ENCODE measurements at places on chromosomes 3 and 15.

DNA sequence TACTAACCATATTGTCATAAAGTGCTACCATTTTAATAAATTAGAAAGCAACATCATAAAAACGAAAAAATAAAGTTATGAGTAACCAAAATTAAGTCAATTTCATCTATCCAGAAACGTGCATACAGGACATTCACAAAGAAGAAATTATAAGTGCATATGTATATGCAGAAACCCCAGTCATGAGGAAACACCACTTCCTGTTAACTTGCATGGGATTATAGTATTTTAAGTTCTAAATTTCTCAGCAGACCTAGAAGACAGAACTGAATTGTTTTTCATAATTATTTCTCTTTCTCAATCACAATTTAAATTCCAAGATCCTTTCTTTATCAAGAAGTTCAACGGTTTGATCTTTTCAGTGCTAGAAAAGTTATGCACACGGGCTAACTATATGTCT, 1.4 kb upstream of the KBTBD8 start:
- DNase-seq: no peak

GRCh38 chr3:119774444-119774843, 7.5 kb upstream of the NR1I2 start:
- no peak for DNase-seq

GRCh38 chr15:85759376-85759775, 35.3 kb downstream of the KLHL25 start:
- DNase-seq: no peak

DNA sequence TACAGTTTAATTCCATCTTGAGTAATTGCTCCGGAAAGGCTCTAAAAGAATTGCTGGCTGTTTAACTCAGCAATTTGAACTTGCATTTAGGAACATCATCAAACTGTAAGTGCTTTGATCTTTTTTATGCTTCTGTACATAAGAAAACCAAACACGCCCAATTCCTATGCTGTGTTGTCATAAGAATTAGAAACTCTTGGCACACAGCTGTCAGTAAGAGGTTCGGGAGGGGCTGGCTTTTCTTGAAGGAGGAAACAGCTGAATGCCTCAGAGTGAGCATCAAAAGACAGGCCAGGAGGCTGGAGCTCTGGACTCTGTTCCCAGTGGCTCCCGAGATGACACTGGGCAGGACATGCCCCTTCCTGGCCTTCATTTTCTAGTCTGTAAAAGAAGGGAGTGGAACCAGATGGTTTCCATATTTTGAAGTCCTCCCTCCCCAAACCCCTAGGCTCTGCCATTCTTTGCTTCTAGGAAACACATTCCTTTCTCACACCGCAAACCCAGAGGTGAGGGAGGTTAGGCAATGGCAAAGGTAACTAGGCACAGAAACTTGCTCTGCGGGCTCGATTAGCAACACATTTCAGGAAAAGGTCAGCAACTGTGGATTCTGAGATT, 73.7 kb upstream of the DLG1 start:
- DNase-seq: peak; percentile 94

- DNase-seq: no peak
Measured at GRCh38 chr3:153970047-153970446, 151.1 kb upstream of the ARHGEF26 start.

GRCh38 chr15:88872106-88872505, 23.2 kb downstream of the HAPLN3 start:
- DNase-seq: no peak

GRCh38 chr3:123281929-123282328, 80.2 kb downstream of the SEC22A start:
- no peak for DNase-seq

GRCh38 chr3:112759681-112760080, 87.0 kb downstream of the CD200R1L start:
- no peak for DNase-seq

GRCh38 chr3:173397161-173398110, at the start of gene NLGN1:
TSS of gene NLGN1 (plus strand) at chr3:173397744.
- DNase-seq: peak; percentile 91

DNA sequence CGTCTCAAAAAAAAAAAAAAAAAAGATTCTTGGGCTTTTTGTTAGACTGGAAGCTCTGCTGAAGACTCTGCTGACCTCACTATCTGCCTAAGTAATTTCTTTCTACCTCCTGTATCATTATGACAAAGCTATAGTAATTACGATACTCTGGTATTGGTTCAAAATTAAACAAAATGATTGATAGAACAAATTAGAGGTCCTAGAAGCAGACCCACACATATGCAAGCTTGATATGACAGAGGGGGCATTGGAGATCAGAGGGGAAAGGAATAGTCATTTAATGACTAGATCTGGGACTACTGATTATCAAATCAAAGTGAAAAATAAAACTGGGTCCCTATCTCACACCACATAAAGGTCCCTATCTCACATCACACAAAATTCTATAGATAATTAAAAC, 21.9 kb upstream of the AP3B2 start:
- no peak for DNase-seq

DNA sequence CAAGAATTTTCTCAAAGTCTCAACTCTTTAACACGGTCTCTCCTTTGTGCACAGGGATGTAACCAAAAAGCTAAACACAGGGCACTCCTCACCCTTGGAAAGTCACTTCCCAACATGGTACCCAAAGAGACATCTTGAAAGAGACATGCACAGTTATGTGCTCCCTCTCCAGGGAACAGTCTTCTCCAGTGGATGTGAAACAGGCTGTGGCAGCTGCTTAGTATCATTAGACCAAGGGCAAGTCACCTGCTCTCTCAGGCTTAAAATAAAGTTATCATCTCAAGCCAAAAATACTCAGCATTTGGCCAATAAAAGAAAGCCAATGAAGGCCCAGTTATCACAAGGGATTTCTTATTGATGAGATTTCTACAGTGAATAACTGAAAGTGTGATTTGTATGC, 128.3 kb downstream of the WDR76 start:
- no peak for DNase-seq

DNA sequence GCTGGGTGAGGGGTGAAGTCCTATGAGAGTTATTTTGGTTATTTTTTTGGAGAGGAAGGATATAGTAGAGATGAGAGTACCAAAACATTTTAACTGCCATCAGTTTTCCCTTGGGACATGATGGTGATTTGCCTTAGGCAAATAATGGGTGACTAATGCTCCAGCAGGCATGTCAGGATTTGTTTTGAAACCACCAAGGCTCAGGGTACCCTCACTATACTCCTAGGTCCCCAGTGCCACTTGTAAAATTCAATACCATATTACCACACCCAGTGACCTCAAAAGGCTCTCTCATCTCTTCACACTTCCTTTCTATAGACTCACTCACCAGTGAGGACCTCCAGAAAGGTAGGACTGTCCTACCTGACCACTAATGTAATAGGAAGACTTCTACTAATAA, 83.6 kb downstream of the WDR72 start:
- no peak for DNase-seq
